ENCODE measurements at places on chromosomes 2 and 18. TPM values are rescaled to one million over a fixed set of nuclear protein-coding genes. Genes with fewer than 3 reads are reported as not detected.

The CYBRD1 gene
- total RNA-seq: 26.3 TPM

The POTEJ gene
- not detected for total RNA-seq

The NPPC gene
- 0.22 TPM for total RNA-seq

The SLC16A14 gene
- 1.5 TPM for total RNA-seq

The KIF1A gene
- 0.73 TPM for total RNA-seq

The RPRM gene
- total RNA-seq: not detected

The CEP192 gene
- total RNA-seq: 9.6 TPM

The ABCB11 gene
- total RNA-seq: not detected

The FEV gene
- total RNA-seq: not detected

The ST8SIA3 gene
- not detected for total RNA-seq

The ERICH2 gene
- not detected for total RNA-seq

The KANSL3 gene
- 33.1 TPM for total RNA-seq

The EVA1A gene
- total RNA-seq: 12.3 TPM

The RSAD2 gene
- total RNA-seq: 0.54 TPM

The OR6B2 gene
- total RNA-seq: not detected

The MEP1B gene
- 0.27 TPM for total RNA-seq

The TSHZ1 gene
- total RNA-seq: 5.7 TPM

The BIN1 gene
- total RNA-seq: 32.8 TPM

The TNFAIP6 gene
- total RNA-seq: 1.6 TPM

The GAL3ST2 gene
- 0.28 TPM for total RNA-seq

The TMEM131 gene
- total RNA-seq: 18.0 TPM

The COL3A1 gene
- total RNA-seq: 0.27 TPM

Measured in A549 treated with CpdA at 1 μM for 4 hours (cell line).